ENCODE measurements at places on chromosomes 7 and 10. TPM values are rescaled to one million over a fixed set of nuclear protein-coding genes. Genes with fewer than 3 reads are reported as not detected.

The FEZF1 gene
- total RNA-seq = not detected

DNA sequence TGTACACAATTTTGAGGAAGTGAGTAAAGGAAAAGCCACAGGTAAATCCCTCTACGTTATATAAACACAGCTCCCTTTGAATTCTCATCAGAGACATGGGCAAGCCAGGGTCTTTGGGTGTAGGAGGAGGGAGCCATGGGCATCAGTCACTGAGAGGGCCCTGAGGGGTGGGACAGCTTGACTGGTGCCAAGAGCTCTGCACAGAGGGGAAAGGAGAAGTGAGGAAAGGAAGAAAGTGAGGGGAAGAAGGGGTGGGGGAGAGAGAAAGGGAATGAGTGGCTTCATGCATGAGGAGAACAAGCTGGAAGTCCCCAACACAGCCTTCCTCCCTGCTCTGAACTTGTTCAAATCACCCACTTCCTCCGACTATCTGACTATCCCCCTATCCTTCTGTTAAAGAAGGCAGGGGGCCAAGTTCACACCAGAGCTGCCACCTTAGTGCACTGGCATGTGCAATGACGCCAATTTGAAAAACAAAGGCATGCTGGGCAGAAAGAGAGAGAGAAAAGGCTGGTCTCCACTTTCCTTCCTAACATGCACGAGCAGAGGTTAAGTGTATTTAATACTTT is 16.4 kb upstream of the RNF148 start:
- DNase-seq = no peak

DNA sequence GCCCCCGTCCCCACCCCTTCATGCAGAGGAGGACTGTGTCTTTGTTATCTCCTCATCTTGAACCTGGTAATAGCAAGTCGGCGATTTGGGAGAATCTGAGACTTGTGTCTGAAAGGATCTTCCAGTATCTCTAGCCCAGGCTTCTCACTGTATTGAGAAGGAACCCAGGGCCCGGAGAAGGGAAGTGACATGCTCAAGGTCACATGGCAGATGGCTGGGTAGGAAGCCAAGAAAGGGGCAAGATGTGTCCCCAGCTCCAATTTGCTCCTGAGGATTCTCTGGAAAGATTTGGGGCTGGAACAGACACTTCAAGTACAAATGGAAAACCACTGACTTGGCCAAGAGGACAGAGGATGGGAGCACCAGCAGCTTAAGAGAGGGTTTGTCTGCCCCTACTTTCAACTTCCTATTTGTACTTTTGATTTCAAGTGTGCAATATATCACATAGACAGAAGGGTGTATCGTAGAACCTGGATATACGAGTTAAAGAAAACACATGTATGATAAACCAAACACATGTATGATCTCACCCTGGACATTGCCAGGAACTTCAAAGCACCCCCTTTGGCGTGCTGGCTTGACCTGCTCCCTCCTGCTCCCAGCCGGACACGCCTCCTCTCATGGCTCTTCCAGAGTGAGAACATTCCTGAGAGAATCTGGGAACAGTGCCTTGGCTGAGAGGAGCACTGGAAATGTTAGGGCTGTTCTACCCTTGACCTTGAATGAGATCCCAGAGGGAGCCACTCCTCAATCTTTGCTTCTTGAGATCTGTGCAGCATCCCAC is 79.7 kb downstream of the CDH23 start:
- no peak for DNase-seq

The ARL4A gene
- 4.4 TPM for total RNA-seq

DNA sequence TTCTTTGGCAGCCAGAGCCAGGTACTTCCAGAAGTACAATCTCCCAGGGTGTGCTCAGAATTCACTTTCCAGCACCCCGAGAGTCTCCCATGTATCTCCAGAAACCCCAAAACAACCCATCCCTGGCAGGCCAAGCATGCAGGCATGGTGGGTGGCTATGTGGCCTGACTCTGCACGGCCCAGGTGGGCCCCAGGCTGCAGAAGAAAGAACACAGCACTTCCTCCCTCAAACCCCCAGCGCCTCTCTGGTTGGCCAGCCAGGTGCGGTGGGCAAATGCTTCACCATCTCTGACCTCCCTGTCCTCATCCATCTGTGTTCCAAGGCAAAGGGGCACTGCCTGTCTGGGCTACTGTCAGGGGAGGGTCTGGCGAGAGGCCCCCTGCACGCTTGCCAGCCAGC is 100.3 kb downstream of the MKI67 start:
- no peak for DNase-seq

DNA sequence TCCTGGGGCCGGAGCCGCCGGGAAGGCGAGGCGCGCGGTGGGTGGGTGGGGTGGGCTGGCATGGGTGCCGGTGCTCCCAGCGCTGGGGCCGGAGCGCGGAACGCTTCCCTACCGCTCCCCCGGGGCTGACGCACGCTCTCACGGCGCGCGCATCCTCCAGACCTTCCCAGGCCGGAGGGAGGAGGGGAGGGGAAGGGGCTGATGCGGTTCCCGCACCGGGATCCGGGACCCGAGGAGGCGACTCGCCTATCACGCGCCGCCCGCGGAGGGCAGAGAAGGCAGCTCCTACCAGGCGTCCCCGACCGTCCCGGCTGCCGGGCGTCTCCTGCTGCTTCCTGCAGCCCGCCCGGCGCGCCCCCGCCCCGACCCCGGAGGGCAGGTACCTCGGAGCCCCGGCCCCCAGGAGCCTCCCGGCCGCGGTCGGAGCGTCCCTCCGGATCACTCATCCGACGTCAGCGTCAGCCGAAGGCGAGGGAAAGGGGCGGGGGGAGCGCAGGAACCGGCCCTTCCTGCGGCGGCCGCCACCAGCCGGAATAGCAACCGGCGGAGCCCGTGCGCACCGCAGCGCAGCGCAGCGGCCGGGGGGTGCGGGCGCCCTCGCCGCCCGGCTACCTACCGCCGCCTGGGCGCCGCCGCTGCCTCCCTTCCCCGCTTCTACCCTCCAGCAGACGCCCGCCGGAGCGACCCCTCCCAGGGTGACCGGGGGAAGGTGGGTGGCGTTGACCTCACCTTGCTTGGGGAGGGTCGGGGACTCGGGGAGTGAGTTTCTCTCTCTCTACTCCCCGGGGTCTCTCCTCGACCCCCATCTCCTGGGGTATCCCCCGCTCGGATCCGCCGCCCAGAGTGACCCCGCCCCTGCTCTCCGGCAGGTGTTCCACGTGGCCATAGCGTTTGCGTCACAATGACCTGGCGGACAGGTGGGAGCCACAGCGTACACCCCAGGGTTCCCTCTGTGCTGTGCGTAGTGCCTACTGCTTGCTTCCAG is at the start of gene ICA1:
Gene ICA1, minus strand, starts transcription at position 457 of the 985 bp plus-strand sequence. CDS start 26,241 bp downstream, outside the sequence.
- peak; percentile 69 for DNase-seq

The GPR22 gene
- not detected for total RNA-seq

GRCh38 chr10:124197371-124198124 is 104.2 kb upstream of the CHST15 start:
- DNase-seq = no peak

- no peak for DNase-seq
Observed at GRCh38 chr10:451021-451471, 238.4 kb downstream of the DIP2C start.

DNA sequence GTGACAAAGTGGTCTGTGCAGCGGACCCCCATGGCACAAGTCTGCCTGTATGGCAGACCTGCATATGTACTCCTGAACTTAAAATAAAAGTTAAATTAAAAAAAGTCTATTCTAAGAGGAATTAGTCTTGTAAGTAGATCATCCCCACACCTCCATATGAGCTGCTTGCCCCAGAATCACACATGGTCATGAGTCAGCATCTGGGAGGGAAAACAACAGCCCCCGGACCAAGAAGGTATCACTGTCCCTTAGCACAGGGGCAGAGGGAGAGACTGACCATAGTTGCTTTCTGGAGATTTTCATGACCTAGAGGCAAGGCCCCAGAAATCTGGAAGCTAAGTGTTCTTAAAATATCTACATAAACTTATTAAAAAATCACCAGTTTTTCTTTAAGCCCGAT is 86.6 kb upstream of the PDK4 start:
- DNase-seq = no peak

The BLNK gene
- total RNA-seq = 18.2 TPM

- no peak for DNase-seq
Observed at GRCh38 chr10:16195178-16195769, 241.5 kb upstream of the PTER start.

The MALSU1 gene
- 46.0 TPM for total RNA-seq

DNA sequence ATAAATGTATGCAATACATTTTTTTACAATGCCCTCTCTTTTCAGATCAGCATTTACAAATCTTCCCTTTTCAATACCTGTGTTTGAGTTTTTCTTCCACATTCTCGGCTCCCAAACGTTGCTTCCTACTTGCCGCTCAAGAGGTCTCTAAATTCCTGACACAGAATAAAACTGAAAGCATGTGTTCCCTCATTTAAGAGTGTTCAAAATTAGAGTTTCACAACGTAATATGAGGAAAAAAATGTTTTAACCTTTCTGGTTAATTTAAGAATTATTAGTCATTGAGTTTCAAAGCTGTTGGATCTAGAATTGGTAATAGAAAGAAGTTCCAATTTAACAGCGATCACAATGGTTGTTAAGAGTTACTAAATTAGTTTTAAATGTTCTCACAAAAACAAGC is 100.4 kb downstream of the ARID5B start:
- DNase-seq = no peak

DNA sequence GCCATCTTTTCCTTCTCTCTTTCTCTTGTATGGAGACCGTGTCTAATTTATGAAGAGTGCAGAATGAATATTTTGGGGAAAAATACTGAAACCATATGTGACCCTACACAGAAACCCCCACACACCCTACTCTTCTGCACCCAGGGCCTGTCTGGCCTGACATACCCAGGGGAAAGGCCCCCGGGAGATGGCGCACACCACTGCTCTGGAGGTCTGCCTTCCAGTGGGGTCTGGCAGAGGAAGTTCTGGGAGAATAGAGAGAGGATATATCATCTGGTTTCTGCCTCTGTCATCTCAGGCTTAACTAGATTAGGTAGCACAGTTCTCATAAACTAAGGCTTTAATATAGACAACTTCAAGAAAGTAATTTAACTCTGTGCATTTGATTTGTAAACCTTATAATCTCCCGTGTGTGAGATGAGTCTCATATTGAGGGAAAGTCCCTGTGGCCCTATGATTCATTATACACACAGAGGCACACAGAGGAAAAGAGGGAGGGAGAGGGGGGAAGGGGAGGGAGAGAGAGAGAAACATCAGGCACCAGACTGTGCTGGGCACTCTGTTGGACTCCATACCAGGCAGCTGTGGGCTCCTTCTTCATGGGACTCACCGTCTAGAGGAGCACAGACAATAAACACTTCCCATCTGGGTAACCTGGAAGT is 123.3 kb downstream of the AOAH start:
- DNase-seq = no peak

- no peak for DNase-seq
Observed at GRCh38 chr7:102117743-102118142, 168.9 kb upstream of the SH2B2 start.

DNA sequence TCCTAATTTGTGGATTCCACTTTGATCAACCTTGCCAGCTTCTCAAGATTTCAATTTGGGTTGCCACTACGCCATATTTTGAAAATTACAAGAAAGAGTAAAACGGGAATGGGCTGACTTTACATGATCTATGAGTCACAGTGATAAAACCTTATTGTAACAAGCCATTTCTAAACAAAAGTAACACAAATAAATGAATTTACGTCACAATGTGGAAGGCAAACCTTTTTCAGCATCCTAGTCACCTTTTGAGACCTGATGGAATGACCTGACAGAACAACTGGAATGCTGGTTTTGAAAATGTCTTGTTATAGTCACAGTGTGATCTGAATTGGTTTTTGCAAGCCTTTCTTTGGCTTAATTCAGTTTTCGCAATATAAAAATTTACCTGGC is 85.9 kb downstream of the CDK6 start:
- no peak for DNase-seq

DNA sequence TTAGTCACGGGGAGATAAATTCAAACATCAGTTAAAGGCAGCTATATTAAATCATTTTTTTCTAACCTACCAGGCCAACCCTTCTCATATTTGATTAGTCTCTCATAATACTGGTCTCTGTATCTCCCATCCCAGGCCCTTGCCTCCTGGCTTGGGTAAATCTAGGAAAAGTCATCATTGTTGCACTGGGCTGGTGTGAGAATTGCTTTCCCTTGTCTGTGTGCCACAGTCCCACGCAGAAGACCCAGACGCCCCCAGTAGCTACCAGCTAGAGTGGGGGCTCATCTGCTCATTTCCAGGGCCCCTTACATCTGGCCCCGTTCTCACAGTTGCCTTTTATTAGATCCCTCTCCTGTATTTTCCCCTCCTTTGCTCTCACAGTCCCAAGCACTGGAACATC is 67.6 kb upstream of the VIPR2 start:
- DNase-seq = no peak

The LIPK gene
- not detected for total RNA-seq

DNA sequence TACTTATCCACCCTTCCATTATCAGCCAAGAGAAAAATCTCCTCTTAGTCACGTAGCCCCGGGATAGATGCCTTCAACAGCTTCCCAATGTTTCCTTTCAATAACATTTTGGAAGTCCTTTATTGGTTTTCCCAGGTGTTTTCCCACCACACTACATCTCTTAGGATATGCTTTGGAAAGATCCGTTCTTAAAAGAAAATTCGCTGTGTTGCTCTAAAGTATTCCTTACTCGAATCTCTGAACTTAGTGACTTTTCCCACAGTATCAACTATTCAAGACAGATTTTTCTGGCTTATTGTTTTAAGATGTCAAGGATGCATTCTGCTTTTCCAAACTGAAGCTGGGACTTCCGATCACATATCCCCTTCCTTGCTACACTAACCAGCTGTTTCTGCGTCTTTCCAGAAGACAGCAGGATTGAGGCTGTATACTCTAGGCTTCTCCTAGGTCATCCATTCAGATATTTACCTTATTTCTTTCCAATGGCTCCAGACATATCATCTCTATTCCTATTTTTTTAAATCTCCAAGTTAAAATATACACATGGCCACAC is 36.5 kb upstream of the SVIL start:
- no peak for DNase-seq

- DNase-seq = no peak
Observed at GRCh38 chr10:93567277-93568104, 1.0 kb downstream of the FFAR4 start.

- peak; percentile 57 for DNase-seq
Observed at GRCh38 chr7:112182749-112183148, 23.4 kb downstream of the DOCK4 start.

The PHTF2 gene
- total RNA-seq = 6.8 TPM
